ENCODE measurements at places on chromosomes 4 and X.
A peak's percentile ranks its signal among the peaks of the same experiment; 100 is the strongest.

DNA sequence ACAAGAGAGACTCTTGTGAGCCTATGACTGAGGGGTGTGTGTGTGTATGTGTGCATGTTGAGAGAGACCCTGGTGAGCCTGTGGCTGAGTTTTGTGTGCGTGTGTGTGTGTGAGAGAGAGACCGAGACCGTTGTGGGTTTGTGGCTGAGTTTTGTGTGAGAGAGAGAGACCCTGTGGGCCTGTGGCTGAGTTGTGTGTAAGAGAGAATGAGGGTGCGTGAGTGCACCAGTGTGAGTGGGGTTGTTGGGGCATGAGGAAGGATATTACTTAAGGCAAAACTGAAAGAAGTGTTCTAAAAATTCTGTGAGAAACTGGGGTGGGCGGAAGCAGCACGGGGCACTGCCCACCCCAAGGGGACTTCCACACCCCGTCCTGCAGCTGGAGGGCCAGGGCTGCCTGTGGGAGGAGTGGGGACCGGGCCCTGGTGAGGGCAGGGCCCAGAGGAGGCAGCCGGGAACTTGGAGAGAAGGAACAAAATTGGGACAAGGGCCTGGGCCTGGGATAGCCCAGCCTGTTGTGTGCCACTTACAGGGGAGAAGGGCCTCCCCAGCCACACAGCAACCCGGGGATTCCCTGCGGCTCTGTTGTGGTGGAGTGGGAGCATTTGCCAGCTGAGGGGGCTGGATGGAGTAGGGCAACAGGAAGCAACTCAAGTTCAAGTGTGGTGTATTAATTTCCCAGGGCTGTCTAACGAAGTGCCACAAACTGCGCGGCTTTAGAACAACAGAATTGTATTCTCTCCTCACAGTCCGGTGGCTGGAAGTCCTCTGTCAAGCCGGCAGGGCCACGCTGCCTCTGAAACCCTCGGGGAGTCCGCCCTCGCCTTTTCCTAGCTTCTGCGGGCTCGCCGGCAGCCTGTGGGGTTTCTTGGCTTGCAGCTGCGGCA, 22.1 kb downstream of the TMEM131L start:
- H3K27me3 ChIP-seq = peaks cover 2% of the 10 kb centered on the region
- H3K27ac ChIP-seq = peak overlapping the region; percentile 95
- H3K36me3 ChIP-seq = peaks cover 15% of the 10 kb centered on the region
- peak; percentile 83 for DNase-seq
- peaks cover 89% of the 10 kb centered on the region for H3K4me1 ChIP-seq
- peak overlapping the region; percentile 76 for H3K4me3 ChIP-seq

DNA sequence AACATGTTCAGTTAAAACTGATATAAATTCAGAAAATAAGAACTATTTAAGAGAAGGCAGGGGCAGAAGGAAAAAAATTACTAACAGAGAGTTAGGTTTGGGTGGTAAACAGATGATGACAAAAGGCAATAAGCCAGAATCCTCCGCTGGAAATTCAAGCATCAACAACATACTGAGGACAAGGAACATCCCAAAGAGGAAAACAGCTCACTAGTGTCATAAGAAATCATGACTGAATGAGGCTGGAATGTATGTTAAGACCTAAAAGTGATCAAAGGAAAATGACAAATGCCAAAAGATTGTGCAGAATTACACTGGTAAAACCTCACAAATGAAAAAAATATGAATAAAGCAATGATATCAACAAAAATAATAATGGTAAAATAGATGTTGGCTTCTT, 88.4 kb downstream of the WDFY3 start:
- no peaks in the 10 kb centered on the region for H3K27me3 ChIP-seq
- no peaks in the 10 kb centered on the region for H3K36me3 ChIP-seq
- H3K4me3 ChIP-seq = no peak overlapping the region
- H3K4me1 ChIP-seq = no peaks in the 10 kb centered on the region

DNA sequence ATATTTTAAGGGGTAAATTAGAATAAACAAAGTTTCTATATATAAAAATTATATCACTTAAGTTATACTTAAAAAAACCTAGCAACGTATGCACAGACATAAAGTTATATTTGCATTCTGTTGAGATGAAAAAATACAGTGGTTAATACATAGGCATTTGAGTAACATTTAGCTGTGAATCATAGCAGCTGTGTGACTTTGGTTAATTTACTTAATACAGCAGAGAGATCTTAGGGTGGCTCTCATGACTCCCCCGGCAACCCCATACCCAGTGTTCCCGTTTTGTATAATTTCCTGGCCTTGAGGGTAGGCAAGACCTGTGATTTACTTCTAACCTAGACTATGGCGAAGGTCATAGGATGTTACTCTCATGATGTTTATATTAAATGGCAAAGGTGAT, 504.8 kb downstream of the INPP4B start:
- no peak for DNase-seq
- H3K27me3 ChIP-seq = no peaks in the 10 kb centered on the region
- peaks cover 30% of the 10 kb centered on the region for H3K4me1 ChIP-seq
- H3K27ac ChIP-seq = no peak overlapping the region
- H3K4me3 ChIP-seq = no peak overlapping the region

GRCh38 chrX:135315864-135316263, 6.6 kb downstream of the ETDC start:
- H3K27ac ChIP-seq = no peak overlapping the region
- H3K27me3 ChIP-seq = no peaks in the 10 kb centered on the region
- peaks cover 26% of the 10 kb centered on the region for H3K36me3 ChIP-seq
- DNase-seq = no peak
- peaks cover 2% of the 10 kb centered on the region for H3K4me1 ChIP-seq

- H3K27ac ChIP-seq = no peak overlapping the region
- no peaks in the 10 kb centered on the region for H3K27me3 ChIP-seq
- H3K4me3 ChIP-seq = no peak overlapping the region
- DNase-seq = no peak
- H3K4me1 ChIP-seq = no peaks in the 10 kb centered on the region
Measured at GRCh38 chr4:28759064-28759463, 1898.4 kb downstream of the STIM2 start.

DNA sequence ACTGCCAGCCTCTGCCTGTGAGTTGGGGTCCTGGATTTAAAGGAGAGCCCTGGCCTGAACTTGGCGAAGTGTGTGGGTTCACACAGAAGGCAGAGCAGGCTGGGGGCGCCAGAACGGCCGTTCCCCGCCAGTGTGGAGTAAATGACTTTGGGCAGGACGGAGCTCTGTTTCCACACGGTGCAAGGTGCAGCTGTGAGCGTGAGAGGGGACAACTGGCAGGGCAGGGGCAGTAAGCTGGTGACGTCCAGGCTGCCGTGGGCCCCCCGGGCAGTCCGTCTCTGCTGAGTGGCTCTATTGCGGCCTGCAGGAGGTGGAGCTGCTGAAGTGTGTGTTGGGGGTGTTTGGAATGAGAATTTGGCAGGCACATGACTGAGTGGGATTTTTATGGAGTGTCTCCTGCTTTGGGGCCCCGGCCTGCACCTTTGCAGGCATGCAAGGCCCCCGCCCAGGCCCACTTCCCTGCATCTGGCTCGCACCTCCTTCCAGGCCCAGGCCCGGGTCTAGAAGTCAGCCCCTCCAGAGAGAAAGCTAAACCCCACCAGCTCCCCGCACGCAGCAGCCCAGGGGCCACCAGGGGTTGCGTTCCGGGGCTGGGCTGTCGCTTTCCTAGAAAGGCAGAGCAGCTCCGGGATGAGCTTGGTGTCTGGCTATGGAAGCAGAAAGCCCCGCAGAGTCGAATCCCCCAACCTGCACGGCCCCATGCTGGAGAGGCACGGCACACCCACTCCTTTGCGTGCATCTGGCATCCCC, 62.2 kb upstream of the GRPEL1 start:
- H3K27ac ChIP-seq = no peak overlapping the region
- no peaks in the 10 kb centered on the region for H3K36me3 ChIP-seq
- DNase-seq = no peak
- no peaks in the 10 kb centered on the region for H3K4me1 ChIP-seq
- no peaks in the 10 kb centered on the region for H3K27me3 ChIP-seq

DNA sequence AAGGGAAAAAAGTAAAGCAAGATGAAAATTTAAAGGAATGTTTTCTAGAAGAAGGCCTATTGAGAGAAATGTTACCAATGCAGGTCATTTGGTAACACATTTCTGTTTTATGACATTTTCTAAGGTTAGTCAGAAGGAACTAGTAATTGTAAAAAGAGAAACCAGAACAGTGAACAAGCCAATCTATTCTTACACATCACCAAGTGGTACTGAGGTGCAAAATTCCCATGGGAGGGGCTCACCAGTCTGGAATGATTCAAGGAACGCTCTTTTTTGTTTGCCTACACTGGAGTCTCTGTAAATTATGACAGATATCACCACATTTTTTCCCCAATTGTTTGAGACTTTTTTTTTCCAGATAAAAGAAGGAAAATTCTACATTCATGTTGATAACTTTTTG, 404.7 kb upstream of the CNKSR2 start:
- H3K4me1 ChIP-seq = no peaks in the 10 kb centered on the region
- no peak for DNase-seq
- no peak overlapping the region for H3K27ac ChIP-seq
- no peaks in the 10 kb centered on the region for H3K27me3 ChIP-seq

- H3K4me1 ChIP-seq = no peaks in the 10 kb centered on the region
Measured at GRCh38 chrX:111020283-111020682, 75.7 kb upstream of the PAK3 start.

DNA sequence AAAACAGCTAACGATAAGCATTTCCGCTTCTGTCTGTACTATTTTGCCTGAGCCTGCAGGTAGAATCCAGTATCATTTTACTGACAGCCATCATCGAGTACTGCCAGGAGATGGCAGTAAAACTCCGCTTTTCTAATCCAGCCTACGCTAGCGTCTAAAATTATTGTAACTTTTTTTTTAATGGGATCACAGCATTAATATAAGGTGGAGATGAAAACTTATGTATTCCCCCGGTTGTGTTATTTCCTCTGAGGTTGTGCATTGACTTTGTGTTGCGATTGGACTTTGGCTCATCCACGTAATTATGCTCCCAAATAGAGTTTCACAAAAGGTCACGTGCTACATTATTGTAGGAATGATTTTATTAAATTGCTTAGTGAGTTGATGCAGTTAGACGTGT, 248.1 kb downstream of the C4orf33 start:
- H3K36me3 ChIP-seq = no peaks in the 10 kb centered on the region
- no peak overlapping the region for H3K4me3 ChIP-seq
- H3K27me3 ChIP-seq = peaks cover 5% of the 10 kb centered on the region
- H3K27ac ChIP-seq = no peak overlapping the region
- no peaks in the 10 kb centered on the region for H3K4me1 ChIP-seq

GRCh38 chrX:86910602-86911311, 606.8 kb upstream of the KLHL4 start:
- no peaks in the 10 kb centered on the region for H3K4me1 ChIP-seq
- no peak overlapping the region for H3K27ac ChIP-seq
- no peaks in the 10 kb centered on the region for H3K27me3 ChIP-seq
- H3K36me3 ChIP-seq = no peaks in the 10 kb centered on the region
- DNase-seq = no peak

GRCh38 chrX:130402208-130402684, 459 bp downstream of the RBMX2 start:
- no peak for DNase-seq
- peak overlapping the region; percentile 81 for H3K27ac ChIP-seq
- peak overlapping the region; percentile 93 for H3K4me3 ChIP-seq
- H3K36me3 ChIP-seq = peaks cover 3% of the 10 kb centered on the region
- peaks cover 3% of the 10 kb centered on the region for H3K27me3 ChIP-seq

- no peaks in the 10 kb centered on the region for H3K27me3 ChIP-seq
- H3K36me3 ChIP-seq = no peaks in the 10 kb centered on the region
- DNase-seq = no peak
- H3K4me3 ChIP-seq = no peak overlapping the region
- H3K27ac ChIP-seq = no peak overlapping the region
Measured at GRCh38 chr4:149465955-149466354, 349.7 kb downstream of the IQCM start.

- H3K4me1 ChIP-seq = peaks cover 3% of the 10 kb centered on the region
- no peak overlapping the region for H3K4me3 ChIP-seq
- H3K27ac ChIP-seq = no peak overlapping the region
- DNase-seq = peak; percentile 42
- H3K36me3 ChIP-seq = peaks cover 14% of the 10 kb centered on the region
- H3K27me3 ChIP-seq = no peaks in the 10 kb centered on the region
Measured at GRCh38 chrX:155086202-155086840, 15.0 kb downstream of the BRCC3 start.

- no peaks in the 10 kb centered on the region for H3K36me3 ChIP-seq
- no peak for DNase-seq
- peaks cover 21% of the 10 kb centered on the region for H3K27me3 ChIP-seq
- no peak within 1 kb of the TSS for H3K27ac ChIP-seq
- no peak within 1 kb of the TSS for H3K4me3 ChIP-seq
Measured at GRCh38 chrX:153673428-153674218, at the start of gene PNCK. Gene PNCK (minus strand): TSS chrX:153673813. CDS start chrX:153673076, 737 bp downstream.

DNA sequence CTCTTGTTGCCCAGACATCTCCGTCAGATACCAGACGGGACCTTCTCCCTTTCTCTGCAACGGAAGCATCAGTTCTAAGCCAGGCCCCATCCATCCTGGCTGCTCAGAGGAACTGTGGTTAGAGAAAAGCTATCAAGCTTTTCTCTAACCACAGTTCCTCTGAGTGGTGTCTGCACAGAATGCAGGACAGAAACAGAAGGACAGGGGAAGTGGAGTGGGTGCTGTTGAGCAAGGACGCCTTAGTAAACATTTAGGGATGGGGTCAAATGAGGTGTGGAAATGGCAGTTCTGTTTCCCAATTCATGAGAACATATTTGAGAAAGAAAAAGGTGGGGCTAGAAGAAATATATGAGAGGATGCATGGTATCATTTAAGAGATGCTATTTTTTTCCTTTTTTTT, 283.8 kb downstream of the CRLF2 start:
- H3K4me1 ChIP-seq = no peaks in the 10 kb centered on the region
- DNase-seq = no peak

DNA sequence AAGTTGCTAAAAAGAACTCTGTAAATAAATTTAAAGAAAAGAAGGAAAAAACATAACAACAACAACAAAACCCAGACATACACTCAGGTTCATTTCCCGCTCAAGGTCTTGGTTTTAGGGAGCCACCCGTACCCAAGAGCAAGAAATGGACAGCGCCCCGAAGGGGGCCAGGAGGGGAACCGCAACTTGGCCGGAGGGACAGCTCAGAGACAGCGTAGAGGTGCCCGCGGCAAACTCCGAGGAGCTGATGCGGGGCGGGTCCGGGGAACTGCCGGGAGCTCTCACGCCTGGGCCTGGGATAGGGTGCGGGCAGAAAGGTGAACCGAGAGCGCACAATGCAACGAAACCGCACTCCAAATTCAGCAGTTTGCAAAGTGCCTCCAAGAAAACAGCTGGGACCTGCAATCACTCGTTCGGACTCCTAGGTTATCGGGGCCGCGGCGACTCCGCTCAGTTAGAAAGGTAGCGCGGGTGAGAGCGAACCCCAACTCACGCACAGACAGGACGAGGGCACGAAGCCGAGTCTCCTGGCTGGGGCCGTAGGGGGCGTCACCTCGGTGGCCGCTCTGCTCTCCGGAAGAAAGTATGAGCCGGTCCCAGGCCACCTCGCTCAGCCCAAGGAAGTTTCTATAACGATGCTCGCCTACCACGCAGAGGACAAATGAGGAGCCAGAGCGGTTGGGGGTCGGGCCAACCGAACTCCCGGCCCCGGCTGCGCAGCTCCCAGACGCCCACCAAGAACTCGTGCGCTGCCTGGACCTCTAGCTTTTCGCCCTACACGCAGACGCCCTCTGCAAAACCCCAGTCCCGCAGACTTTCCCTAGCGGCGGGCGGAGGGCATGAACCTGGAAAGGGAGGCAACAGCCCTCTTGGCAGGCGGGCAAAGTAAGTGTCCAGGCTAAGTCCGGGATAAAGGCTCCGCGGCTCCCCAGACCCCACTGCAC, 1.4 kb downstream of the NDNF start:
- peak overlapping the region; percentile 76 for H3K4me3 ChIP-seq
- H3K36me3 ChIP-seq = no peaks in the 10 kb centered on the region
- H3K27ac ChIP-seq = no peak overlapping the region
- DNase-seq = peak; percentile 26

GRCh38 chr4:90824266-90825150, 697.3 kb downstream of the CCSER1 start:
- H3K27ac ChIP-seq = no peak overlapping the region
- no peak for DNase-seq
- H3K4me3 ChIP-seq = no peak overlapping the region
- no peaks in the 10 kb centered on the region for H3K36me3 ChIP-seq
- H3K4me1 ChIP-seq = no peaks in the 10 kb centered on the region

GRCh38 chr4:105550641-105551040, 1.8 kb upstream of the ARHGEF38 start:
- no peaks in the 10 kb centered on the region for H3K36me3 ChIP-seq

Data from activated naive CD8-positive, alpha-beta T cell treated with anti-CD3 and anti-CD28 coated beads, Interleukin-2, amount 50 U/mL, for 24 hours (primary cell).